Breast epithelium (tissue), 4 donors: ENCODE measurements at places on chromosomes 12 and 14. TPM values are rescaled to one million over a fixed set of nuclear protein-coding genes. Genes with fewer than 3 reads are reported as not detected.

The CEBPE gene
- 0.32 TPM for total RNA-seq

DNA sequence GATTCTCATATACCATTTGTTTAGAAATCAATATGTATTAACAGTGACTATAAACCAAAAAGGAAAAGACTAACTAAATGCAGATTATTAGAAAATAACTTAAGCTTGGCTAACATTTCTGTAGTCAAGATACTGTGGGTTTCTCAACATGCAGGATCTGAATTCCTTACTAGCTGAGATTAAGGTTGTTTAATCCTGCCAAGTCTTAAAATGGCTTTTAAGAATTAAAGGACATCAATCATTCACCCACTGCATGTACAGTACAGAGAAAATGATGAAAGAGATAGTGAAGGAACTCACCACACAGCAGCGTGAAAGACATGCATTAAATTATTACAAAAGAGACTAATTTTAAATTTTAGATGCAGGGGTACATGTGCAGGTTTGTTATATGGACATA is 3.8 kb downstream of the ACSS3 start:
- no peak for DNase-seq

DNA sequence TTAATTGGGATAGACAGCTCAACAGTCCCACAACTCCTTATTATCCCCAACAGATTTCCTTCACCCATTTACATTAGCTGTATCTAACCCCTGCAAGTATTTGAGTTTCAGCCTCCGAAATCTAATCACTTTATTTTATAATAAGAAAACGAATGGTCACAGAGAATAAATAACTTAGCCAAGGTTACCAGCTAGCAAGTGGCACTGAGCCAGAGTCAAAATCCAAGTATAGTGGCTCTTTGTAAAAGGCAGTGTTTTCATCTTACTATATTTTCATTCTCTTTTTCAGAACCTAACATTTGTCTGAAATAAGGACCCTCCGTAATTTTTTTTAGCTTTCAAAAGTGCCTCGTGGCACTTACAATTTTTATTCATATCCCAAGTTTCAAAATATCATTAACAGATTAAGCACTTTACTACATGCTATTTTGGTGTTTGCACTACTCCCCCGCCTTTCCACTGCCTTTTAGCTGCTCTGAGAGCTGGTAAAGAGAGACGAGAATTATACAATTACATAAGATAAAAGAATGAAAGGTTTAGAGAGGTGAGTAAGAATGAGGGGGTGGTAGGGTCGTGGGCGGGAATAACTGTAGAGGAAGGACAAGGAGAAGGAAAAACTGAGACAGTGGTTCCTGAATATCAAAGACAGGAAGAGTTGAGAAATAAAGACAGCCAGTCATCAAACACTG is 3.7 kb upstream of the USP15 start:
- no peak for DNase-seq

The ACOT6 gene
- total RNA-seq = 0.16 TPM

The IL31 gene
- total RNA-seq = not detected

The SPIC gene
- not detected for total RNA-seq

- DNase-seq = no peak
Measured at GRCh38 chr12:132926415-132926833, 29.7 kb downstream of the ZNF605 start.

- no peak for DNase-seq
Measured at GRCh38 chr14:24840204-24840893, 206.4 kb upstream of the GZMB start.

GRCh38 chr14:39138440-39138839 is 24.3 kb downstream of the GEMIN2 start:
- no peak for DNase-seq

The DIO3 gene
- 1.6 TPM for total RNA-seq

- DNase-seq = no peak
Measured at GRCh38 chr12:2583091-2583497, 211.7 kb upstream of the FKBP4 start.

GRCh38 chr14:68669603-68670358 is 123.1 kb downstream of the ZFP36L1 start:
- no peak for DNase-seq

DNA sequence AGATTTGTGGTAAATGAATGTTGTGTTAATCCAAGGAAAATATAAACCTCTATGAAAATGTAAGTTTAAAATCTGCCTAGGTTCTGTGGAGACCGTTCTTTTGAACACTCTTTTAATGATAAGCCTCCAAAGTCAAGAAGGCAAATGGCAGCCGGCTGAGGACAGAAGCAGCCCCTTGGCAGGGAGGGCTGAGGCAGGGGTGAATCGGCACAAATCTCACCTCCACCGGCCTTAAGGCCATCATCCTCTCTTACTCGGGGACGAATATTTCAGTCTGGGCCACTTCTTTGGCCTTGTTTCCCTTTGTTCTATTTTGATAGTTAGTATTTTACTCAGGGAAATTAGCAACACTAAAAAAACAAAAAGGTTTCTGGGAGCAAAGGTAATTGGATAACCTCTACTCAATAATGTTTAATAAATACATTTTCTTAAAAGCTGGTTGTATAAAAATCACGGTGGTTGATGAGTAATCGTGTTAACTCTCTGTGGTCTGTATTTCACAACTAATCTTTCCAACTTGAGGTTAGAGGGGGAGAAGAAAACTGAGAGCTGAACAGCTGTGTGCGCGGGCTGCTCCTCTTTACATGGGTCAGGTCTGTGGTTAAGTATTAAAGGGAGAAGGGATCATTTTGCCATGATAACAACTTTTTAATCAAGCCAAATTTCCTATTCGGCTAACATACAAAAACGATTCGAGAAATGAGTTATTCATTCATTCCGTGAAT is 18.6 kb downstream of the LGMN start:
- no peak for DNase-seq

DNA sequence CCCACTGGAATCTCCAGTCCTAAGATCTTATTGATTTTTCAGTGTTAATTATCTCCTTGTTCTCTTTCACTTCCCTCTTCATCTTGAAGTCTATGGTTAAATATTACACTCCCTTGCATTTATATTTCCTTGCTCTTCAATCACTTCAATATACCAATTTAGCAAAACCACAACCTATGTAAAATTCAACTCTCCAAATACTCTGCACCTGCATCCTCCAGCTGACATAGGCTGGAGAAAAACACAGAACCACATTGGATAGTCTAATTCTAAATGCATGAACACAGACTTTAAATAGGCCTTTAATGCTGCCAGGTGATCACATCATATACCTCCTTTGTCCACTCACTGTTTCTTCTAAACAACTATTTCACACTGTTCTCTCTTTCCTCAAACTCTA is 253.8 kb upstream of the GARIN6 start:
- no peak for DNase-seq

The P2RX2 gene
- total RNA-seq = 0.29 TPM

DNA sequence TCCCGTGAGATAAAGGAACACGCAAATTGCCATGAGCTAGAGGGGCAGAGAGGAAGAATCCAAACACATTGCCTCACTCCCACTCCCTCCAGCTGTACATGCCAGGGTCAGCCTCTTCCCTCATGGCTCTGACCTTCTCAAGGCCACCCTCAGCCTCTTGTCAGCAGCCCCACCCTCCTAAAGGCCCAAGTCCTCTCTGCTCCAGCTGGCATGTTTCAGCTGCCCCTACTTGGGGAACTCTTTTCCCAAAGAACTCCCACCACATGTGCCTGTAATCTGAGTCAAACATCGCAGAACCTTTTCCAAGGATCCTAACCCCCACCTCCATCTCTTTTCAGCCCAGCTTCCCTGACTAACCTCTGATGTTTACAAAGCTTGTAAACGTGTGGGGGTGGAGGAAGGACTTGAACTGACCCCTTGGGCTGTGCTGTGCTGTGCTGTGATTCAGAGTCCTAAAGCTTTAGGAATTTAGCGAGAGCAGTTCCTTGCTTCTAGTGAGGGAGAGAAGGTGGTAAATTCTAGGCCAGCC is 7.3 kb upstream of the CACNB3 start:
- DNase-seq = no peak

DNA sequence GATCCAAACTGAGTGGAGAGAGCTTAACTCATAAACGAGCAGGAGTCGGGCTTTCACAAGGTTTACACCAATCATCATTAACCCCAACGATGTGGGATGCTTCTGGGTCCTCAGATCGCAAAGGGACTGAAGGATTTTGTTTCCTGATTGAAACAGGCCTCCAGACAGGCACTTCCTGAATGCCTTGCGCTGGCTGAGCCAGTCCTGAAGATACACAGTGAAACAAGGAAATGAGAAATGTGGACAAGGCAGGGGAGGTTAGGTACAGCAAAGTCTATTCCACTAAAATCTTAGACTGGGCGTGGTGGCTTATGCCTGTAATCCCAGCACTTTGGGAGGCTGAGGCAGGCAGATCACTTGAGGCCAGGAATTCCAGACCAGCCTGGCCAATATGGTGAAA is 30.7 kb downstream of the RBM19 start:
- DNase-seq = no peak

DNA sequence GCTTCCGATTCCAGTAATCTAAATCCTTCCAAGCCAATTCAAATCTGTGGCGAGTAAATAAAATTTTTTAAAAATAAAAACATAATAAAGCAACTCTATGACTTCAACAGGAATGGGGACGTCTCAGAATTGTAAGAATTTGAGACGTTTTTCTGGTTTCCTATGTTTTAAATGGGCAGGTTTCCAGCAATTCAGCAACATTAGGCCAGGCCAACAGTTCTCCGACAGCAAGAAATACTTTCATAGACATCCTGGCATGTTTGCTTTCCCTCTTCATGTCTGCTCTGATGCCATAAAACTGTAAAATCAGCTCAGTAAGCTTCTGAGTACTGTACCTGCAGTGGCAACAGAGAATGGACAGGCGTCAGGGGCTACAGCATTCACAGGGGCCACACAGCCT is 35.8 kb upstream of the DICER1 start:
- no peak for DNase-seq

The CLEC1B gene
- total RNA-seq = not detected
